ENCODE measurements at places on chromosomes 2 and 18.

DNA sequence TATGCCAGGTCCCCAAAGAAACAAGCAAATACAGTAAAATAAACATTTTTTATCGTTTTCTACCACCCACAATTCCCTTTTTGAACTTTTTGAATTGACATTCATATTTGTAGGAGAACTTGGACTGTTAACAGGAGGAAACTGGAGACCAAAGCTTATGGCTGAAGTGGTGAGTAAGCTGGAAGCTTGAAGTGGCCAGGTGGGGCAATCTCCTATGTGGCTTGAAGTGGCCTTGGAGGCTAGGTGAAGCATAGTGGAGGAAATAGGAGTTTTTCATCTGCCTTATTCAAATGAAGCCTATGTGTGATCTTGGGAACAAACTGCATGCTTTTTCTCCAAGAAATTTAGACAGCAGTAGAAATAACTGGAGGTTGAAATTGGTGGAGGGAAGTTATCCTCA is 962.9 kb upstream of the FANCL start:
- DNase-seq: no peak

GRCh38 chr2:8225266-8225665 is 456.6 kb upstream of the ID2 start:
- DNase-seq: no peak

DNA sequence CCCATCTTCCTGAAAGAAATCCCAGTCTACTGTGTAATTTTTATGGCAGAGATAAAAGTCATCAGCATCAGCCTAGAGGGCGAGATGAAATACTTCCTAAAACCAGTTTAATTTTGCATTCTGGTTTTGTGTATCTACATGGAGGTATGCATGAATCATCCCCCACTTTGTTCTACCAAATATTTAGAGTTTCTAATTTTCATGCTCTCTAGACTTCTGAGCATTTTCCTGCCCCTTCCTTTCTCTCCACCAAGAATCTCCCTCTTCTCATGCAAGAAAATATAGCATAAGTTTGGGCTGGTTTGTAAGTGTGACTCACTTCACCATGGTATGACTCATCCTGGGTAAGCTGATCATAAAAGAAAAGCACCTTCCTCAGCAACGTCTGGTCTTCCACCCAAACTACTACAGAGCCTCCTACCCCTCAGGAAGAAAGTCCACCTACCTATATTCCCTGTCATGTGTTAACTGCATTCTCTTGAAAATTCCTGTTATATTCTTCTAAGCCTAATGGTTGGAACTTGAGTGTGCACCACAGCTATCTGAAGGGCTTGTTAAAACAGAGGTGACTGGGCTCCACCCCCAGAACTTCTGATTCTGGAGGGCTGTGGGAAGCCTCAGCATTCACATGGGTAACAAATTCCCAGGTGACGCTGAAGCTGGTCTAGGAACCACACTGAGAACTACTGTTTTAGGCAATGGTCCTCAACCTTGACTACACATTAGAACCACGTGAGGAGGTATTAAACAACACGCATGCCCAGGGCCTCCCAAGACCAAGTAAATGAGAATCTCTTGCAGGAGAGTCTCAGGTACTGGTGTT is 37.4 kb upstream of the RAPGEF4 start:
- no peak for DNase-seq

- DNase-seq: no peak
Measured at GRCh38 chr18:47737198-47737830, 193.1 kb downstream of the SMAD2 start.

GRCh38 chr18:48983793-48984437 is 33.1 kb upstream of the SMAD7 start:
- DNase-seq: no peak

DNA sequence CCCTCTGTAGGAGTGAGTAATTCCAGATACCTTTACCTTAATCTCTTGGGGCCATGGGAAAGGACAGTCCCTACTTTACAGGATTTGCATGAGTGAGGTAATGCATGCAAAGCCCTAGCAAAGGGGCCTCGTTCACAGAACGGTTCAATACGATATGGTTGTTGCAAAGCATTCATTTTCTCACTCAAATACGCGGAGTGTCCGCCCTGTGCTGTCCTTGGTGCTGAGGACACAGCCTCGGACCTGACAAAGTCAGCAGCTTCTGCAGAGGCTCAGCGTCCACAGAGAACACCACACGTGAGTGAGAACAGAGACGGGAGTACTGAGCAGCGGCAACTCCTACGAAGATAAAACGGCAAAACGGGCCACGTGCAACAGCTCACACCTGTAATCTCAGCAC is 125.7 kb downstream of the EIPR1 start:
- no peak for DNase-seq

GRCh38 chr18:64416990-64417389 is 268.1 kb upstream of the LINC00305 start:
- DNase-seq: no peak

DNA sequence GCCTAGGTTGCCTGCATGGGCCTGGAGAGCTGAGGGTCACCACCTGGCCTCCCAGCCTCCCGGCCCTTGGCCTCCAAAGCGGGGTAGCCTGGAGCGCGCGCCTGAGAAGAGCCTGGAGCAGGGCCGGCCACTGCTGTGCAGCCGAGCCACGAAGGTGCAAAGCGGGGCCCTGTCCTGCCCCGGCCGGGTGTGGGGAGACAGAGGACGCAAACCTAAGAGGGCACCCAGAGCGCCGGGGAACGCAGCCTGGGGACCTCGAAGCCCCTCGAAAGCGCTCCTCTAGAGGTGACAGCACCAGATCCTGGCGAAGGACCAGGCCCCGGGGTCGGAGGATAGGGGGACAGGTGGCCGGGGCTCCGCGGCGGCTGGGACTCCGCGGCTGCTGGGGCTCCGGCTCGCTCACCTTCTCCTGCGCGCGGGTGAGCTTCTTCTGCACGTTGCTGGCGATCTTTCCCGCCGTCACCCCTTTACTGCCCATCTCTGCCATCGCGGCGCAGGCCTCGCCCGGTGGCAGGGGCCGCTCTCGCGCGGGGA is 430 bp downstream of the BIN1 start:
- no peak for DNase-seq

GRCh38 chr2:196758474-196759377 is 40.8 kb downstream of the GTF3C3 start:
- peak; percentile 18 for DNase-seq

DNA sequence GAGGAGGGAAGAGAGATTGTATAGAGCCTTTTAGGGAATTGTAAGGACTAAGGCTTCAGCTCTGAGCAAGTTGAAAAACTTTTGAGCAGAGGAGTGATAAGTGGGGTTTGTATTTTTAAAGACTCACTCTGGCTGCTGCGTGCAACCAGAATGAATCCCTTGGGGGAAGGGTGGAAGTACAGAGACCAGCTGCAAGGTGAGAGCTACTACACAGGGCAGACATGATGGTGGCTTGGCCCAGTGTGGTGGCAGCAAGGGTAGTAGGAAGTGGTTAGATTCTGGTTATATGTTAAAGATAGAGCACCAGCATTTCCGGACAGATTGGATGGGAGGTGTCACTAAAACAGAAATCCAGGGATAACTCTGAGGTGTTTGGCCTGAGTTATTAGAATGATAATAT is 10.1 kb upstream of the SESTD1 start:
- DNase-seq: no peak

DNA sequence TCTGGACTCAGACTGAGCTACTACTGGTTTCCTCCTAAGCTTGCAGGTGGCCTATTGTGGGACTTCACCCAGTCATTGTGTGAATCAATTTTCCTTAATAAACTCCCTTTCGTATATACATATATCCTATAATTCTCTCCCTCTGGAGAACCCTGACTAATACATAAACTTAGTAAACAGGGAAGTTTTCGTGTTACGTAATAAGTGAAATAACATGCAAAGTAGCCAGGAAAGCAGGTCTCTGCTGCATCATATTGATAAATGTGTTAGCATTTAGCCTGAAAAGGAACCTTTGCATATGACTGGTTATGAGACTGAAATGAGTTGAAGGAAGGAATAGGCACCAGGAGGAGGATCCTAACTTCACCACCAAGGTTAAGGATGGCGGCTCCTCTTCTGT is 527.2 kb upstream of the FAM98A start:
- DNase-seq: no peak

DNA sequence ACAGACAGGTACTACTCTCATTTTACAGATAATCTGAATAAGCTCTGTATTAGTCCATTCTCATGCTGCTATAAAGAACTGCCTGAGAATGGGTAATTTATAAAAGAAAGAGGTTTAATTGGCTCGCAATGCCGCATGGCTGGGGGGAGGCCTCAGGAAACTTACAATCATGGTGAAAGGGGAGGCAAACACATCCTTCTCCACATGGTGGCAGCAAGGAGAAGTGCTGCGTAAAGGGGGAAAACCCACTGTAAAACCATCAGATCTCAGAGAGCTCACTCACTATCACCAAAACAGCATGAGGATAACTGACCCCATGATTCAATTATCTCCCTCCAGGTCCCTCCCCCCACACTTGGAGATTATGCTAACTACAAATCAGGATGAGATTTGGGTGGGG is 254.4 kb downstream of the KCNE4 start:
- DNase-seq: no peak

DNA sequence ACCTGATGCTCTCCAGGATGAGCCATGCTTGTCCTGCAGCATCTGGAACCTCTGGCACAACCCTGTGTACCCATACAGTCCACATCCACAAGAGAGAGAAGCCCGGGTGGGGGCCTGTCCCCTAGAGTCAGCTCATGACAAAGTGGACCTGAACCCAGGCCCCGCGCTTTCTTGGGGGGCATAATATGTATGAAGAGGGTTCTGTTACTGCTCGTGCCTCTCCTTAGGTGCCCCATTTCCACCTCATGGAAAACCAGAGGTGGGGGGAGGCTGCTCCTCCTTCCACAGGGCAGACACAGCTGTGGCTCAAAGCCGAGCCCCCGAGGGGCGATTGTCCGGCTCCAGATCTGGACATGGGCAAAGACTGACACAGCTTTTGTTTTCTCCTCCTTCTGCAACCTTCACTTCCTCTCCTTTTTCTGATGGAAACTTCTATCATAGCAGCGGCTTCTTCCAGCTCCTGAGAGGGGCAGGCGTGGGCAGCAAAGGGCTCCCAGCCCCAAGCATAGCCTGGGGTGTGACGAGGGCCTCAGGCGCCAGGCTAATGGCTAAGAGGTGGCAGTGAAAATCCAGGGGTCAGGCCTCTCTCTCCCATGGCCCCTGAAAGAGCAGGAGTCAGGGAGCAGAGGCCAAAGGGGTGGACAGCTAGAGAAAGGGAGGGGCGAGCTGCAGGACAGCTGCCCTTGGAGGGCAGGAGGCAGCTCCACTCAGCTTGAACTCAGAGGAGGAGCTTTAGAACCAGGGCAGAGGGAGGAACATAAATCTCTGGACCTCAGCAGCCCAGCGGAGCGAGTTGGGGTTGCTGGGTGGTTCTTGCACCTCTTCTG is 155.5 kb downstream of the ZFP36L2 start:
- no peak for DNase-seq

DNA sequence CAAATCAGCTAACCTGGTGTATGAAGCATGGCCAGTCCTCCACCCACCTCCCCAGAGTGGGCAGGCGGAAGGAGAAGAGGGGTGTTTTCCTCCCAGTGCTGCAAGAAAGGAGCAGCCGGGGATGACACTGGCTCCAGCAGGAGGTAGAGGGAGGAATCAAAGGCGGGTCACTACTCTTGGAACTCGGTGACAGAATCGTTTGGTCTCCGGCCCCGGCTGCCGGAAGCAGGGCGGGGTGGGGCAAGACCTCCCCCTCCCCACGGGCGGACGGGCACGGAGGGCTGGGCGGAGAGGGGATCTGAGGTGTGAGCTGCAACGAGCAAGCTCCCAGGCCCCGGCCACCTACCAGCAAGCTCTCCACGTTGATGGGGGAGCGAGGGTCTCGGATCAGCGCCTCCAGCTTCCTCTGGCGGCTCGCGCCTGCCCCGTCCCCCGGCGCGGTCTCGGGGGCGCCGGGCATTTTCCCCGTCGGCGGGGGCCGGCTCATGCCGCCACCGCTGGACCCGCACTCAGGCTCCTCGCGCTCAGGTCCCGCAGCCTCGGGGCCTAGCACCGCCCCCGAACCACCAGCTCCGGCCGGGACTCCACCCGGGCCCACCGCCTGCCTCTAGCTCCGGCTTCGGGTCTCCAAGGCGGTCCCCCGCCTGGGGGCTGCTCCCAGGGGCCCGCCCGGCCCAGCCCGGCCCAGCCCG is 640 bp downstream of the ROCK2 start:
- peak; percentile 45 for DNase-seq

GRCh38 chr2:213016166-213016983 is 135.0 kb downstream of the IKZF2 start:
- DNase-seq: no peak
